SK-N-SH treated with all-trans-retinoic acid at 6 μM for 48 hours (cell line): ENCODE measurements at places on chromosomes 6 and 20.
A peak's percentile ranks its signal among the peaks of the same experiment; 100 is the strongest.

GRCh38 chr6:121040831-121041230, 293.4 kb downstream of the TBC1D32 start:
- ATAC-seq: no peak

- no peak for ATAC-seq
These were observed 252.7 kb upstream of the POU3F2 start for GRCh38 chr6:98581705-98582104.

GRCh38 chr20:21519136-21519584, 5.3 kb upstream of the NKX2-2 start:
- no peak for ATAC-seq

GRCh38 chr6:168192195-168192900, 113.3 kb upstream of the FRMD1 start:
- no peak for ATAC-seq

GRCh38 chr6:141394565-141395051, 738.1 kb upstream of the GJE1 start:
- peak; percentile 34; the same call in 2 of the 3 replicates for ATAC-seq

DNA sequence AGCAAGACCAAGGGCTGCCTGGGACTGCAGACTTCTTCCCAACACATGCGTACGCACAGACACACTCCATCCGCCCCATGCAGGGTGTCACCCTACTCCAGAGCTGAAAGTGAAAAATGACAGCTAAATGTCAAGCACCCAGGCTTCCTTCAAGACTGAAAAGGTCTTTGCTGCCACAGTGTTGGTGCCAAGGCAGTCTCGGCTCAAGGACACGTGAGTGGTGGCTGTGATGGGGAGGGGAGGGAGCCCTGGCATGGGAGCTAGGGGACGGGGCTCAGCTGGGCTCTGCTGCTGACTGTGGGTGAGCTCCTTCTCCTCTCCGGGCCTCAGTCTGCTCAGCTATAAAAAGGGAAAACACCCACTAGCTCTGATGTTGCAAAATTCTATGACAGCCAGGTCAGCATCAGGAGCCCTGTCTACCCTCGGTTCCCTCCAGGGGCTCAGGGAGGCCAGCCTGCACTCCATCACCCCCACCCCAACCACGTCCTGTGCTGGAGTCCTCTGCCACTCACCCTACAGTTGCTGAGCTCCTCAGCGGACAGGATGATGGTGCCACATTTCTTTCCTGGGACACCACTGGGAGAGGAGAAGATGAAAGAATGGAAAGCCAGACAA, 47.6 kb downstream of the CPNE5 start:
- no peak for ATAC-seq

DNA sequence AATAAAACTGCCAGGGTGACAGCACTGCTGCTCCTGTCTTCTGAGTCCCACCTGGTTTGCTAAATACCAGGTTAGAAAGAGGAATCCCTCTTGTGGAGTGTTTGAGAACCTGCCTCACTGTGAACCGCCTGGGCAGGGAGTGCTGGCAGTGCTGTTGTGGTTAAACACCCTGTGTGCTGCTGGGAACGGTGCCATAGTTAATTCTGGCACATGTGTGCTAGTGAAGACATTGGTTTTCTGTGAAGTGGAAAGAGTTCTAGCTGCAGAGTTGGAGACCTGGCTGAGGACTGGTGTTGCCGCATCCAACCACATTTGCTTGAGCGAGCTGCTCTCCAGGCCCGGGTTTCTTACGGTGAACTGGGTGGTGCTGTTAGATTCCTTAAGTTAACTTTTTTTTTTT, 72.7 kb downstream of the IGF2R start:
- peak; percentile 52 for ATAC-seq

DNA sequence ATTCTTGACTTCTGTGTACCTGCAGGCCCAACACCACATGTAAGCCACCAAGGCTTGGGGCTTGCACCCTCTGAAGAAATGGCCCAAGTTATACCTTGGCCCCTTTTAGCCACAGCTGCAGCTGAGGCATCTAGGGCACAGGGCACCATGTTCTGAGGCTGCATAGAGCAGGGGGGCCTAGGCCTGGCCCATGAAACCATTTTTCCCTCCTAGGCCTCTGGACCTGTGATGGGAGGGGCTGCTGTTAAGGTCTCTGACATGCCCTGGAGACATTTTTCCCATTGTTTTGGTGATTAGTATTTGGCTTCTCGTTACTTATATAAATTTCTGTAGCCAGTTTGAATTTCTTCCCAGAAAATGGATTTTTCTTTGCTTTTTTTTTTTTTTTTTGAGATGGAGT, 50.4 kb upstream of the SEC63 start:
- no peak for ATAC-seq

GRCh38 chr6:34390531-34391472, 1.7 kb downstream of the NUDT3 start:
- peak; percentile 39 for ATAC-seq

DNA sequence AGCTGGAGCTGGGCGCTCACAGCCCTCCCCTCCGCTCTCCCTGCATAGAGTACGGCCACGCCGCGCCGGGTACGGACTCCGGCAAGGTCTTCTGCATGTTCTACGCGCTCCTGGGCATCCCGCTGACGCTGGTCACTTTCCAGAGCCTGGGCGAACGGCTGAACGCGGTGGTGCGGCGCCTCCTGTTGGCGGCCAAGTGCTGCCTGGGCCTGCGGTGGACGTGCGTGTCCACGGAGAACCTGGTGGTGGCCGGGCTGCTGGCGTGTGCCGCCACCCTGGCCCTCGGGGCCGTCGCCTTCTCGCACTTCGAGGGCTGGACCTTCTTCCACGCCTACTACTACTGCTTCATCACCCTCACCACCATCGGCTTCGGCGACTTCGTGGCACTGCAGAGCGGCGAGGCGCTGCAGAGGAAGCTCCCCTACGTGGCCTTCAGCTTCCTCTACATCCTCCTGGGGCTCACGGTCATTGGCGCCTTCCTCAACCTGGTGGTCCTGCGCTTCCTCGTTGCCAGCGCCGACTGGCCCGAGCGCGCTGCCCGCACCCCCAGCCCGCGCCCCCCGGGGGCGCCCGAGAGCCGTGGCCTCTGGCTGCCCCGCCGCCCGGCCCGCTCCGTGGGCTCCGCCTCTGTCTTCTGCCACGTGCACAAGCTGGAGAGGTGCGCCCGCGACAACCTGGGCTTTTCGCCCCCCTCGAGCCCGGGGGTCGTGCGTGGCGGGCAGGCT, 4.6 kb downstream of the KCNK15 start:
- no peak for ATAC-seq

- ATAC-seq: peak; percentile 72; the same call in 2 of the 3 replicates
These were observed 71.7 kb downstream of the RCAN2 start for GRCh38 chr6:46419576-46420002.

DNA sequence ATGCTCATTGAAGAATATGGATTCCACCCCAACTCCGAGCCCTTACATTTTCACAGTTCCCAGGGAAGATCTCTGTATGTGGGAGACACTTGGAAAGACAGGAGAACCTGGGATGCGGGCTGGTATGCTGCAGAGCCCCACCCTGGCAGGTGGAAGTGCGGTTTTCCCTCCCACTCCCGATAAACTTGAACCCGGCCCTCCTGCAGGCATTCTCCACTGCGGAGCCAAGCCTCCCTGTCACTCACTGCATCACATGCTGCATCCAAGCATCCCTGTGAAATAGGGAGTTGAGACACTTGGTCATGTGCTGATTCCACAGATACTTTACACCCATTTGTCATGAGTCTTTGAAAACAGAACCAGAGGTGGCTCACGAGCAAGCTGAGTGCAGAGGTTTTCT, 35.4 kb downstream of the TMEM242 start:
- no peak for ATAC-seq

GRCh38 chr20:58693226-58694006, 816 bp downstream of the NPEPL1 start:
- no peak for ATAC-seq

- ATAC-seq: peak; percentile 61
These were observed 562 bp downstream of the TFEB start for GRCh38 chr6:41734666-41735426.

- ATAC-seq: no peak
These were observed 33.9 kb downstream of the CCN2 start for GRCh38 chr6:131917318-131917717.

GRCh38 chr6:158769234-158769770, 49.9 kb downstream of the EZR start:
- no peak for ATAC-seq

DNA sequence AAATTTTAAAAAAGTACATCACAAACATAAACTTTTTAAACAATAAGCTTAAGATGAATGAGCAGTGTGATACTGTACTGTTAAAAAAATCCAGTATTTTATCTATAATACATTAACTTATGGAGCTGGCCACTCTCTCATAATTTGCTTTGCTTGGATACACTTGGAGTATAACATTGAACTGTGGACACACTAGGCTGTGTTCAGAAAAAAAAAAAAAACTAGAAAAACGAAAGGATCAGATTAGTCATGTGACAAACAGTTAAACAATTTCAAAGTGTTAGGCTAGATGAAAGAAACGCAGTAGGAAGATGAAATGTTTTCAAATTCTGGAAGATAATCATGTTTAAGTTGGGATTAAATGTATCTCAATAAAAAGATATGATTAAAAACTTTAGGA, 220.0 kb downstream of the GRIK2 start:
- ATAC-seq: no peak

DNA sequence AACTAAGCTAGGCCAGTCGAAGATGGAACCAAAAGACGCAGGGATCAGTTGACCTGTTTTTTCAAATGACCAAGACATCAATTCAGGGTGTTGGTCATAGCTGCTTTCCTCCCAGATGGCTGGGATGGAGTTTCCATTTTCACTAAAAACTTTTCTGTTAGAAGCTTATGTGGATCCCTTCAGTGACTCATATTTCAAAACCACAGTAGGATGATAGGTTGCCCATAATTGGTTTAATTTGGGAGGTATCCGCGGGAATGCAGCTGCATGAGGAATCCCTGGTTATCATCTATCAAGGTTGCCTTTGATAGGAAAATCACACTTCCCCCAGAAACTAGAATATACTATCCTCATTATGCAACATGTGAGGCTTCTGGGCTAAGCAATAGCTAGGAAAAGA, 150.9 kb upstream of the MLIP start:
- no peak for ATAC-seq

DNA sequence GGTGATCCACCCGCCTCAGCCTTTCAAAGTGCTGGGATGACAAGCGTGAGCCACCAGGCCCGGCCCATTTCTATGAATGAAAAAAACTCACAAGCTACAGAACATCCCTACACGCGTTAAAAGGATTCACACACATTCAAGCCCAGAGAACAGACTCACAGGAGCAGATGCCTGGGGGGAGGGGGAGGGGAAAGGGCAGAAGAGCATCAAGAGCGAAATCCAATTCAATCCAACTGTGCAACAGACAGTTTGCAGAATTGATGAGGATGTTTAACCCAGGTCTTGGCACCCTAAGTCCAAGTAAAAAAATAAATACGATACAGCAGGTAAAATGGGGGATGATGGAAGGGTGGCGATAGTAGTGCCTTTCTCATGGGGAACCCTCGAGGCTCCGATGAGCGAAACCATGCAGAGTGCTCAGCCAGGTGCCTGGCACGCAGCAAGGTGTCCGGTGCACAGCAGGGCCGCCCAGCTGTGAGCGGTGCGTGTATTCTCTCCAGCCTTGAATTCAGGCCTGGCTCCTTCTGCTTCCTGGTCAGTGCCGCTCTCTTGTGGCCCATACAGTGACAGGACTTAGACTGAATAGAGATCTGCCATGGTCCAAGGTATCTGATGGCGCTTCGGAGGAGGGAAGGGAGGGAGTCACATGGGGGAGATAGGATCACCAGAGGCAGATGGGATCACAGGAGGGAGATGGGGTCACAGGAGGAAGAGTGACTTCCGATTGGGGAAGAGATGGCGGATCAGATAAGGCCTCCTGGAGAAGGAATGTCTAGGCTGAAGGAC, 35.4 kb upstream of the ANGPT4 start:
- no peak for ATAC-seq

DNA sequence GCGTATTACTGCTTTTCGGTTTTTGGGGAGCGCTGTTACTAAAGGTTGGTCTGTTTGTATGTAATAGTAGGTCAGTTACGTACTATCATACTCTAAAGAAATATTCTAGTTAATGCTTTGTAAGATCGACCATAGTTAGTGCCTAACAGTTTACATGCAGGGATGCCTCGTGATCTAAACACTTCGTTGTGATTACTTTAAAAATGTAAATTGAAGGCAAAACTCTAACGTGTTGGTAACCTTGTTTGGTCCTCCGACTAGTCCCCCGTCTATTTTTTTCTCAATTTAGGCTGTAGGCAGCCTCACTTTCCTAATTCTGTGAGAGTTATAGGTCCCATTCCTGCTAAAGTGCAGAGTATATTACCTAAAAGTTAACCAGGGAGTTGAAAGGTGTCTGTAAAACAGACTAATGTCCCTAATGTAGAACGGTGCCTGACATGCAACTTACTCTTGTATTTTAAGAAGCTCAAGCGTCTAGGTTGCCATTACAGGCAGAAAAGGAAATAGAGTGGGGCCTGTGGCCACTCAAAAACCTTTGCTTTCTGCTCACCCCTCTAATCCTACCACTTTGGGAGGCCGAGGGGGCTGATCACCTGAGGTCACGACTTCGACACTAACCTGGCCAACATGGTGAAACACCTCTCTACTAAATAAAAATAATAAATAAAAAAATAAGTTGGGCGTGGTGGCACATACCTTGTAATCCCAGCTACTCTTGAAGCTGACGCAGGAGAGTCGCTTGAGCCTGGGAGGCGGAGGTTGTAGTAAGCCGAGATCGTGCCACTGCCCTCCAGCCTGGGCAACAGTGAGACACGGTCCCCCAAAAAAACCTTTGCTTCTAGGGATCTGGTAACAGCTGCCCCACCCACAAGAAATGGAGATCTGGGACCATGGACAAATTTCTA, 37.8 kb downstream of the HFE start:
- ATAC-seq: no peak

DNA sequence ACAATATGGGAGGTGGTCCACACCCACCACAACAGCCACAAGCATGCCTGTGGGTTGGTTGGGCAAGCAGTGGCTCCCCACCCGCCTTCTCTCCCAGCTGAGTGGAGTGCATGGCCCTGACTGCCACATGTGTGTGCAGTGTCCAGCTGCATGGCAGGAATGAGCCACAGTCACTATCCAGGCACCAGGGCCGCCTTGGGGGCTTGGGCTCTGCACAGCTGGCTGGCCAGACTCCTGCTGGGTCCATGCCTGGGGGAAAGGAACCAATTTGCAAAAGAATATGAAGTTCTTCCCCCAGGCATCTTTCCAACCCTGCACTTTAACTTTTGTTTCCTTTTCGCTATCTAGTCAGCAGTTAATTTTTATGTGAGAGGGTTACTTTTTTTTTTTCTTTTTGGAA, 11.6 kb upstream of the ASCC3 start:
- no peak for ATAC-seq

GRCh38 chr6:105204768-105205167, 25.0 kb upstream of the POPDC3 start:
- ATAC-seq: peak; percentile 22; the same call in 2 of the 3 replicates

DNA sequence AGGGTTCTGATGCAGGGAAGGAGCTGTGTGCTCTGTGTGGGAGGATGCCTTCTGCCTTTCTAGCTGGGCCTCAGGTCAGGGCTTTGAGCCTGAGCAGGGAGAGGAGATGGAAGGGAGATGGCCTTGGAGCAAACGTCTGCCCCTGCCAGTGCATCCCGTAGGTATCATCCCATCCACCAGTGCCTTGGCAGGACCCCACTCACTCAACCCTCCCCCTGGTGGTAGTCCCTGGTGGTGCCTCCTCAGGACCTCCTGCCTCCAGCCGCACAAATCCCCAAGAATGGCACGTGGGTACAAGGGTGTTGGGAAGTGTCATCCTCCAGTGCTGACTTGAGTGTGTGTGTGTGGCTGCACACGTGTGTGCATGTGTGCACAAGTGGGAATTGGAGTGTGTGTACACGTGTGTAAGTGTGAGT, 23.1 kb upstream of the MICB start:
- ATAC-seq: peak; percentile 14; the same call in 2 of the 3 replicates

- no peak for ATAC-seq
These were observed 54.8 kb downstream of the WDR27 start for GRCh38 chr6:169646906-169647567.
